ENCODE measurements at places on chromosomes 11 and 22.

- no peak for DNase-seq
Measured at GRCh38 chr22:35524966-35525686, 15.5 kb upstream of the RASD2 start.

DNA sequence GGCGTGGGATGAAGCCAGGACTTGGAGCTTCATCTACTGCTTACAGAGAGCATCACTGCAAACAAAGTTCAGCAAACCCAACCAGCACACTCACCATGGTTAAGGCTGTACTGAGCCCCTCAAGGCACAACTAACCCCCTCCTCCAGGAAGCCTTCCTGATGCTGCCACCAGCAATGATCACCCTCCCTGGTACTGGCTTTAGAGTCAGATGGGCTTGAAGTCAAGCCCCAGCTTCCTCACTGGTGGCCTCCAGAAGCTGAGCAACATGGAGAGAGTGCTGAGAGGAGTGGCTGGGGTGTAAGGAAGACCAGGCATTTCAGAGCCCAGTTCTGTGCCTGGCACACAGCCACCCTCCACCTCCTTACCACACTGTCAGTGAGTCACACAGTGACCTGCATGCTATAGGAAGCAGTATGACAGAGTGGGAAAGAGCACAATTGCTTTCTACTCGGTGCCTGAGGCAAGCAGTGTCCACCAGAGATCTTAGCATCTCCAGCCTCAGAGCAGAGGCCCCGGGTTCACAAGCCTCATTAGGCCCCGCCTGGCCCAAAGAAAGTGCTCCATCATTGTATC is 24.7 kb upstream of the BAIAP2L2 start:
- DNase-seq = no peak

- no peak for DNase-seq
Measured at GRCh38 chr22:38035530-38035885, 21.7 kb upstream of the PICK1 start.

- no peak for DNase-seq
Measured at GRCh38 chr11:119739975-119740374, 11.0 kb upstream of the NECTIN1 start.

GRCh38 chr11:62406034-62406433 is 12.8 kb upstream of the SCGB1A1 start:
- no peak for DNase-seq

GRCh38 chr11:37248145-37248544 is 650.1 kb upstream of the RAG2 start:
- DNase-seq = no peak

- DNase-seq = peak; percentile 60
Measured at GRCh38 chr11:131688048-131688693, 317.8 kb downstream of the NTM start.

DNA sequence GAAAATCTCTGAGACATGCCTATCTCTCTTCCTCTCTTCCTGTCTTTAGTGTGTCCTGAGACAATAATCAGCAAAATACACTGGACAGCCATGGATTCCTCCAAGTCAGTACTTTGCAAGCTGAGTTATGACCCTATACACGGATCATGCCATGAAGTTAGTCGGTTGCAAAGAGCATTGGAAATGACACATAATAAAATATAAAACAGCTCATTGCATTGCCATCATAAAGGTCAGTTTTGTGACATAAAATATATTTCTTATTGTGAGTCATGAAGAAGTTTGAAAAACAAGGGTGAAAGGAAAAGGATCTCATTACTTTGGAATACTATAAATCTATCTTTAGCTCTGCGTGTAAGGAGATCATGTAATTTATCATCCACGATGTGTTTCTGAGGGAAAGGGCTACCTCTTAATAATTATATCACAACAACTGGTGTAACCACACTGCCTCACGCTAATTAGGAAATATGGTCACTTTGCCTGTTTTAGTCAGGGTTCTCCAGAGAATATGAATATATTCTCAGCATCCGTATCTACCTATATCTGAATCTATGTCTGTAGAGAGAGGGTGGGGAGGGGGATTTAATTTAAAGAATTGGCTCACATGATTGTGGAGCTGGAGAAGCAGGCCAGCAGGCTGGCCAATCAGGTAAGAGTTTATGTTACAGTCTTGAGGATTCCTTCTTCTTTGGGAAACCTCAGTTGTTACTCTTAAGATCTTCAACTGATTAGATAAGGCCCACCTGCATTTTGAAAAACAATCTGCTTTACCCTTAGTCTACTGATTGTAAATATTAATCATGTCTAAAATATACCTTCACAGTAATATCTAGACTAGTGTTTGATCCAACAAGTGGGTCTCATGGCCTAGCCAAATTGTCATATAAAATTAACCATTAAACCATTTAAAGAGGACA is 198.8 kb downstream of the FAT3 start:
- no peak for DNase-seq

DNA sequence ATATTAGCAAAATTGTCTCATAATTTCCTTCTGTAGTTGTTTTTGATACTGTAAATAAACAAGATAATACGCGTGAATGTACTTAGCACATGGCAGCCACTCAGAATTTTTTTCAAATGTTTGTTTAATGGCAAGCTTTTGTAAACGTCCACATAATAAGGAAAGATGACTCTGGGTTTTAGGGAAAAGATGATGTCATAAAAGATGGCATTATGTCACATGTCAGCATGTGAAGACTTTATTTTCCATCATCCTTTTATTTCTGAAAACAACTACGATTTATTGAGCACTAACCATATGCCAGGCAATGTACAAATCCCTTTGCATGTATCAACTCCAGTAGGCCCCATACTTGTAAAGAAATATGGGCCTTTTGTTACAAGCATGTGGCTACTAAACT is 139.9 kb downstream of the C11orf91 start:
- no peak for DNase-seq

DNA sequence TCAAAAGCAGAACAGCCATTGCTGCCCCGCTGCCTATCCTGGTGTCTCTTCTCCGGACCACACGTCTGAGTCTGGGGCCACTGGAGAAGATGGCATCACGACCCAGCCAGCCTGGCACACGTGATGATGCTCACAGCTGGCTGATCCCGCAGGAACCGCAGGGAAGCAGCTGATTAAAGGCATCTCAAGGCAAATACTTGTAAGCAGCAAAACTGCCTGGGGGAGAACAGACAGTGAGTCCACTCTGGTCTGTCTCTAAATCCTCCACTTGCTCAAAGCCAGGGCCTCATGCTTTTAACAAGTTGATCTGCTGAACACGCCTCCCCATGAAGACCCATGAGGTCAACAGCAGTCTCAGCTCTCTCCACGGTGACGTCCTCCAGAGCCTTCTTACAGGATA is 108.6 kb downstream of the BRD1 start:
- DNase-seq = no peak

- DNase-seq = no peak
Measured at GRCh38 chr11:56307836-56308235, 7.1 kb upstream of the OR8K3 start.

DNA sequence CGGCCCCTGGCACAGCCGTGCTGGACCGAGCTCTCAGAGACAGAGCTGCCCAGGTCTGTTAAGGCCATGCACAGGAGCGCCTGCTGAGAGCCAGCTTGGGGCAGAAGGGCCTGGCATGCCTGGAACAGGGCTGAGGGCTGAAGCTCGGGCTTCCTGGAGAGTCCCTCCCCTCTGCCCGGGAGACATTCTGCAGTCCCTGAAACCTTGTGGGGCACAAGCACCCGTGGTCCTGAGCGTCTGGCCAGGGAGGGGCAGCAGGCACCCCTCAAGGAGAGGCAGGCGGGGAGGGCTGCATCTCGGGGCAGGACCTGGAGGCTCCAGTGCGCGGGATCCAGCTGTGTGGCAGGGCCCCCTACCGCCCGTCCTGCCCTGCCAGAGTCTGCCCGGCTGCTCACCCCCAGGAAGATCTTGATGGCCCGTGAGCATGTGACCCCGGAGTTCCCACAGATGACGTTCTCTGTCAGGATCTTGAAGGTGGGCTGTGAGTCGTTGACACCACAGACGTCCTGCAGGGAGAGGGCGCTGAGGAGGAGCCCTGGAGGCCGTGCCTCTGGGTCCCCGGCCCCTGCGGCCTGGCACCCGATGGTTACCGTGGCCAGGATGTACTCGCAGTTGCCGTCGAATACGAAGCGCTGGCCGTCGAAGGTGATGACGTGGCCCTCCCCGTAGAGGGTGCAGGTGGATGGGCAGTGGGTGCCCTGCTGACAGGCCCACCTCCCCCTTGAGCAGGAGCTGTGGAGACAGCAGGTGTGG is 10.9 kb downstream of the MUC6 start:
- no peak for DNase-seq

GRCh38 chr11:16605389-16605893 is 133.0 kb upstream of the C11orf58 start:
- no peak for DNase-seq

- no peak for DNase-seq
Measured at GRCh38 chr11:78536933-78537332, 37.7 kb downstream of the NARS2 start.

- DNase-seq = no peak
Measured at GRCh38 chr11:45902452-45903380, 4.4 kb downstream of the FREY1 start.

DNA sequence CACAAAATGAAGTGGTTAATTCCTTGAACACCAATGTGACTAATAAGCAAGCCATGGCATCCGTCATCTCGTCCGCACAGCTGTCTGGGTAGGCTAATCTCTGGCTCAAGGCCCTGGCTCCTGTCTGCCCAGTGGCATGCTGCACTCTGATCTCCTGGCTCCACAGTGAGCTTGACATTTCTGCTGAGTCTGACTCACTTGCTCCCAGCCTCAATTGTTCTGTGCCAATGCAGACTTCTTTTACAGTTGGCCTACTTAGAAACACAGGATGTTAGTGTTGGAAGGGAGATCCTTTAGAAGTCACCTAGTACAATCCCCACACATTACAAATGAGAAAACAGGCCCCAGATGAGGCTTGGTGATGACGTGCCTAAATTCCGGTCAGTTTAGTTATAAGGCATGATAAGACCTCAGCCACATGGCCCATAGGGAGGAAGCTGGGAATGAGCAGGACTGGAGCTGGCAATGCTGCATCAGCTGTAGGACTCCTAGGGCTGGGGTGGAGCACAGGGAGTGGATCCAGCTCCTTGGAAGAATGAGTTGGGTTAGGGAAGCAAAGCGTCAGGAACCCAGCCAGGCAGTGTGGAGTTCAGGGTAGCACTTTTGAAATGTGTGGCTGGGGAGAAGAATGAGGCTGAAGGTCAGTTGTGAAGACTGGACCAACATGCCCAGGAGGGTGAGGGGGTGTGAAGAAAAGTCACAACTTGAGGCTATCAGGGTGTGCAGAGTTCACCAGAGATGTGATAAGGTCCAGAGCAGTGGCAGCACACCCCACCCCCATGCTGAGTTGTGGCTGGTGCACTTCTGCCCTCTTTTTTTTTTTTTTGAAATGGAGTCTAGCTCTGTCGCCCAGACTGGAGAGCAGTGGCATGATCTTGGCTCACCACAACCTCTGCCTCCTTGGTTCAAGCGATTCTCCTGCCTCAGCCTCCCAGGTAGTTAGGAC is 70.2 kb upstream of the EED start:
- DNase-seq = no peak

DNA sequence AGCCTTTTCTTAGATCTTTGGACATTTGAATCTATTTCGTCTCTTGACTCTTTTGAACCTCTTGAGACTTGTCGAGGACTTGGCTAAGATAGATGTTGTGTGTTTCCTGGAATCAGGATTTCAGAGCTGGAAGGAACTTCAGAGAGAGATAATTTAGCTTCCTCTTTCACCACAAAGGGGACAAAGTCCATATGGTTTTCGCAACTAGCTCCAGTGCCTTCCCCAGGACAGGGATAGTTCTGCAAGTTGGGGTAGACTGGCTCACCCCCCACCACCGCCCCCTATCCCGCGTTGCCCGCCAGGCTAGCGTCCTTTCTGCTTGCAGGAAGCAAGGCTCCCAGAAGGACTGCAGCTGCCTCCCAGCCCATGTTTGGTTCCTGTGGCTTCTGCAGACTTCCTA is 75.7 kb upstream of the MYO18B start:
- DNase-seq = no peak

DNA sequence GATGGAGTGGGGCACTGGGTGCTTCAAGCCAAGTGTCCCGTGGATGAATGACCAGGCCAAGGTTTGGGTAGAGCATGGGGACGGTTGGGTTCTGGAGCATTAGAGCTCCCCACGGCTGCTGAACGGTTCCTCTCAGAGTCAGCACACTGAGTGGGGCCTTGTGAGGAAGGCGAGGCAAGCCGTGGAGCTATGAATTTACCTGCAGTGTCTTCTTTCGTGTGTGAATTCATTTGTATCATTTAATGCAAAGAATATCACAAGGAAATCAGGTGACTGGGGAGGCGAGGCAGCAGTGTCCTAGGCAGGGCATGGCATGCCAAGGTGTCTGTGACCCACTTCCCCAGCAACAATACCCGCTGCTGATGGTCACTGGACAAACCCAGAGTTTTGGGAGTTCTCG is 343.5 kb upstream of the B3GAT1 start:
- no peak for DNase-seq

DNA sequence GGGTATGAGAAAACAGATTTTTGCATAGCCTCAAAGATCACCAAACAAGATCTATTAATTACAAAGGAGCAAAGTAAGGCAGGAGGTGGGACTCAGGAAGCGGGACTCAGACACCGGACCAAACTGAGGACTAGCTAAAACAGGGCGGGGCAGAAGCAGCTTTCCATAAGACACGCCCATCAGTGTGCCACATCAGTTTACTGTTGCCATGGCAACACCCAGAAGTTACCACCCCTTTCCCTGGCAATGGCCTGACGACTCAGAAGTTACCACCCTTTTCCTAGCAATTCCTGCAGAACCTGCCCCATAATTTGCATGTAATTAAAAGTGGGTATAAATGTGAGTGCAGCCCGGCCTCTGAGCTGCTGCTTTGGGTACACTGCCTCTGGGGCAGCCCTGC is 173.9 kb downstream of the SHANK2 start:
- DNase-seq = peak; percentile 14

- DNase-seq = no peak
Measured at GRCh38 chr22:30453731-30454510, 17.9 kb downstream of the SEC14L3 start.

DNA sequence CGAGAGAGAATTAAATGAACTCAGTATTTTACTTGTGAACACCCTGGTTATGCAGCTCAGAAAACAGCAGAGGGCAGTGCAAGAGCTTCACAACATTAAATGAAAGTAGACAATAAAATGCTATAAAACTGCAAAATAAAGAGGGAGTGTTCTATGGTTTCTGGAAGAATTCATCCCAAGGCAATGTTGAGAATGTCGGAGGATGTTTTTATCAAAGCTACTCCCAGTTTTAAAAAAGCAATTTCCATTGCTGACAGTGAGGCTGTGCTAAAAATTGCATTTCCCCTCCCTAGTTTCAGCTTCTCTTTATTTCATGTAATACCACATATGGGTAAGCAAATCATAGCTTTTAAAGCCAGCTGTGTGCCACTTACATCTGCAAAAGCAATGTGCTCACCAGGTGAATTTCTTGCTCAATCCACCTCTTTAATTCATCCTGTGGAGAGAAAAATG is 296.8 kb downstream of the RAB38 start:
- peak; percentile 40 for DNase-seq
